Uterus (tissue), 4 donors: ENCODE measurements at places on chromosomes 7 and 10. TPM values are rescaled to one million over a fixed set of nuclear protein-coding genes. Genes with fewer than 3 reads are reported as not detected.

DNA sequence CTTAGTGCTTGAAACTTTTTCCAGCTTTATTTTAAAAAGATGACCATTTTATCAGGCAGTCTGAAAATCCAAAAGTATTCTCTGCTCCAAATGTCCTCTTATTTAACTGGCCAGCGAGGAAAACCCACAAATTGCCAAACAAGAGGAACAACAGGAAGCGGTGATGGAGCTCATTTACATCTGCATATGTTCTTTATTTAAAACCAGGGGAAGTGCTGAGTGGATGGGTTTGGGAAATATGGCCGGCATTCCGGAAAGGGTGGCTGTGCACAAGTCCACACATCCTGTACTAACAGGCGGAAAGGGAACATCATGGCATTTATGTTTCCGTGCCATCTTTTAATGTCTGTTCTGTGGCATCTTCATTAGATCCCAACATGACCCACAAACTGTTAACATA is 974.5 kb downstream of the LRMDA start:
- no peak for DNase-seq

- DNase-seq: no peak
These were observed 38.5 kb upstream of the AGMO start for GRCh38 chr7:15600298-15600697.

DNA sequence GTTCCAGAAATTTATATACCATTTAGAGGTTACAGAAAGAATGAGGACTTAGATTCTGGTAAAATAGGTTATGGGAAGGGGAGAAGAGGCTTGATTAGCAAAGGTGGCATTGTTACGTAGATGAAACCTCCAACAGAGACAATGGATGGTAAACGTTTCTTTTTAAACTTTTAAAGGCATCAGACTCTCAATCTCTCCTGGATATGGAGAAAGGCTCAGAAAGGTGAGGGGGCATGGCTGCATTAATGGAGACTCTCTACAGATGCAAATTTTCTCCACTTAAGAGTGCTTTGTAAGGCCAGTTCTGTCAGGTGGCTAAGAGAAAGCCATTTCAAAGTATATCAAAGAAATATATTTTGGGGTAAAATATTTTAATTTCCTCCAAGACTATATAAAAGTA is 240.9 kb upstream of the PTER start:
- no peak for DNase-seq

GRCh38 chr7:85875398-85875797 is 688.5 kb upstream of the SEMA3D start:
- no peak for DNase-seq

GRCh38 chr7:82156893-82157292 is 286.7 kb downstream of the CACNA2D1 start:
- no peak for DNase-seq

Gene LGI1
- total RNA-seq: not detected

Gene TBL2
- total RNA-seq: 21.5 TPM
